Activated gamma-delta T cell treated with anti-CD3 and anti-CD28 coated beads, Interleukin-2, amount 50 U/mL, for 16 hours (primary cell): ENCODE measurements at places on chromosomes 16 and 17.

GRCh38 chr16:87322360-87322759, 5.2 kb upstream of the C16orf95 start:
- no peak for DNase-seq

GRCh38 chr16:11112723-11113348, 143.2 kb downstream of the SOCS1 start:
- no peak for DNase-seq

- no peak for DNase-seq
Measured at GRCh38 chr17:27663936-27664605, 33.1 kb downstream of the LGALS9 start.

GRCh38 chr16:31200821-31201568, 1.6 kb downstream of the PYCARD start:
- no peak for DNase-seq

GRCh38 chr16:66388350-66389139, 22.1 kb downstream of the CDH5 start:
- no peak for DNase-seq
